ENCODE measurements at places on chromosomes 12 and 14.

- DNase-seq, result no peak
Observed at GRCh38 chr14:85464135-85464895, 65.6 kb upstream of the FLRT2 start.

GRCh38 chr14:98070536-98070935 lies 1201.5 kb downstream of the BCL11B start:
- DNase-seq, result no peak

DNA sequence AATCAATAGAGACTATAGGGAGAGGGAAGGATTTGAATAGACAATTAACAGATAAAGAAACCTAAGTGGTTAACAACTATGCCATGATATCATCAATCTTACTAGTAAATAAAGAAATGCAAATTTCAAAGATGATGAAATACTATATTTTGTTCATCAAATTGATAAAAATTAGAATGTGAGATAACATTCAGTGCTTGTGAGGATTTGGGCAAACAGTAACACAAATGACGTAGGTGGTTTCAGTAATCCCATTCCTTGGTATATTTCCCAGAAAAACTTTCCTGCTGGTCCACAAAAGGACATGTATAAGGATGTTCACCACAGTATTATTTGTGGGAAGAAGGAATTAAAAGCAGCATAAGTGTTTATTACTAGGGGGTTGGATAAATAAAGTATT lies 136.0 kb downstream of the ERC1 start:
- DNase-seq, result no peak

GRCh38 chr14:104977008-104977680 lies 1.0 kb downstream of the AHNAK2 start:
- DNase-seq, result no peak

DNA sequence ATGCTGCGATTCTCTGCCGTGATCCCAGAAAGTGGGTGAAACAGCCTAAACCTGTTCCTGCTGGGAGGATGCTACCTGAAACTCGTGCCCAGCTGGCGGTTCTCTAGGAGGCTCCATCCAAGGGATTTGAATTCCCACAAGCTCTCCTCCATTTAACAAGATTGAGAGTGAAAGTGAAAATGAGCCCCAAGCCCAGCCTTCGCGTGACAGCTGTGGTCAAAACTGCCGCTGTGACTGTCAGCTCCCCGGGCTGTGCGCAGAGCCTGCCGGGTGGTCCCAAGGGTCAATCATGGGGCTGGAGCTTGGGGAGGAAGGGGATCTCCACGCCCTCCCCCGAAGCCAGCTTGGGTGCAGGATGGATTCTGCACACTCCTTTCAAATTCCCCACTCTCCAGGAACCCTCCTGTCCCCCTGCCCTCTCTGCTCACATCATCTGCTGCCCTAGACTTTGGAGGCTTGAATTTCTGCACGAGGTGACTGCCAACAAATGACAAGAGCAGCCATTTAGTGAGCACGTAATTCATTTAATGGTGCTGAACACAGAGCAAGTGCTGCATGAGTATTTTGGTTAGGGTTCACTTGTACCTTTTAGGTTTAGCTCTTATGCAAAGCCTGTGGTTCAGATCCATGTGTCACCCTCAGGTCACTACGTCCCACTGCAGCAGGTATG lies 5.3 kb downstream of the ASB2 start:
- DNase-seq, result no peak

DNA sequence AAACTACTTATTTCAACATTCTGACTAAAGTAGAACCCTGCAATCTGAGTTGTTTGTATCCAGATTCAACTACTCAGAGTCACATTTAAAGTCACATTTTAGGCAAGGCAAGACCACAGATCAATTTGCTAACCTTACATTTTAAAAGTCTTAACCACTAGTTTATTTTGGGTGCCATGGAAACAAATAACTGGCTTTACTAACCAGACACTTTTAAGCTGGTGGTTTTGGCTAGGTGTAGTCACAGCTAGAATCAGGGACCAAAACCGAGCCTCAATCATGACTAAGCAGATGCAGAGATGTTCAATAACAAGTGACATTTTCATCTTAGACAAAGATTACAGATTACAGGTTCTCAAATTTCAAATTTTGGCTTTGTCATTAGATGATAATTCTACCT lies 115.3 kb downstream of the PDE6H start:
- no peak for DNase-seq

DNA sequence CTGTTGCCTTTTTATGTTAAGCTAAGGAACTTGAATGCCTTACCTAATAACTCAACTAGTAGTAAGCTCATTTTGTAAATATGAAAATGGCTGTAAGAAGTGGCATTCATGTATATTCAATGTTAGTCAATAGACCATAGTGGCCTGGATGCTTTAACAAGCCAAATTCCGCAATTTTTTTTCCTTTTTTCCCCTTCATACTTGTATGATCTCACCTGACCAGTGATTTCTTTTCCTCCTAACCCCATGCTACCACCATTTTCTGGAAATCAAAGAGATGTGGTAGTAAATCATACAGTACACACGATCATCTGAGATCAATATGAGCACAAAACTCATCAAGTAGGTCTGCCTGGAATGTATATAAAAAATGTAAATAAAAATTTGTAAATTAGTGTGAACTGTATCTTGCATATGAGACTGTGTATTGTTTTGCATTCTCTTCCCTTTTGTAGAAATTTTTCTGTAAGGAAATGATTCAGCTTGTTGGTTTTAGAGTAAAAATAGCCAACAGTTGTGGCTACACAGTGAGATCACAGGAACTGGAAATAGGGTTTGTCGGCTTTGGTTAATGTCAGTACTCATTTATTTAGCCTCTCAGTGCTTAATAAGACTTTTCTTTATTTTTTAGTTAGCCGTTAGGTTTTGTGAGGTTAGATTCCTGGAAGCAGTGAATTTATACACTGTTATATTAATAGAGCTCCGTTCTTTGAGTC lies 62.5 kb downstream of the ETNK1 start:
- DNase-seq, result no peak

DNA sequence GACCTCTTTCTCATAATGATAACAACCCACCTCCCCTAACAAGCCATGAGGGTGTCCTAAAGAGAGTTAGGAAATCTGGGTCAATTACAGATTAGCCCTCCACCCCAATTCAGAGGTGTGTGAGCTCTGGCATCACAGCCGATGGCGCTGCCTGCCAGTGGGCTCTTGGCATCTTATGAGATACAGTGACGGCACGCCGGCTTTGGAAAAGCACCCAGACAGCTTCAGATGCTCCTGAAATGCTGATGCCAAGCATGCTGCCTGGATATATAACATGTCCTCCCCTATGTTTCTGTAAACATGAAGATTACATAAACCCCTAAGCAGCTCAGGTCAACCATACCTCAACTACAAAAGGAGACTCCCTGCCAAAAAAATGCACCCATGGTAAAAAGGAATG lies 152.6 kb downstream of the TTC7B start:
- DNase-seq, result no peak

GRCh38 chr12:59677857-59678256 lies 82.0 kb downstream of the SLC16A7 start:
- DNase-seq, result no peak

GRCh38 chr14:71388862-71389261 lies 481.6 kb downstream of the PCNX1 start:
- DNase-seq, result no peak

- no peak for DNase-seq
Observed at GRCh38 chr12:131128556-131128955, 174.8 kb downstream of the ADGRD1 start.

DNA sequence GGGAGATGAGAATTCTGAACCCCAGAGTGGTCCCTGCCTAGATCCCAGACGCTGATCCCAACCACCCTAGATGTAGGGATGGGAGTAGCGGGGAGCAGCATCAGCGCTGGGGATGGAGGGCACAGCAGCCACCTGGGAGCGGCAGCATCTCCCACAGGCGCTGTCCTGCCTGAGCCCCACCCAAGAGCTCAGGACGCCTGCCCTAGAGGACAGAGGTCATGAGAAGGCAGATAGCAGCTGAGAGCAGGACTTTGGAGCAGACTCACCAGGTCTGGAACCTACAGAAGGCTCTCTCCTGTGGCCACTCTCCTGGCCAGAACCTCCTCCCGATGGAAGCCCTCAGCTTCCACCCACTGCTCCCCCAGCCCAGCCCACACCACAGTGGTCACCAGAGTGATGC lies 7.2 kb downstream of the CCDC85C start:
- DNase-seq, result no peak

DNA sequence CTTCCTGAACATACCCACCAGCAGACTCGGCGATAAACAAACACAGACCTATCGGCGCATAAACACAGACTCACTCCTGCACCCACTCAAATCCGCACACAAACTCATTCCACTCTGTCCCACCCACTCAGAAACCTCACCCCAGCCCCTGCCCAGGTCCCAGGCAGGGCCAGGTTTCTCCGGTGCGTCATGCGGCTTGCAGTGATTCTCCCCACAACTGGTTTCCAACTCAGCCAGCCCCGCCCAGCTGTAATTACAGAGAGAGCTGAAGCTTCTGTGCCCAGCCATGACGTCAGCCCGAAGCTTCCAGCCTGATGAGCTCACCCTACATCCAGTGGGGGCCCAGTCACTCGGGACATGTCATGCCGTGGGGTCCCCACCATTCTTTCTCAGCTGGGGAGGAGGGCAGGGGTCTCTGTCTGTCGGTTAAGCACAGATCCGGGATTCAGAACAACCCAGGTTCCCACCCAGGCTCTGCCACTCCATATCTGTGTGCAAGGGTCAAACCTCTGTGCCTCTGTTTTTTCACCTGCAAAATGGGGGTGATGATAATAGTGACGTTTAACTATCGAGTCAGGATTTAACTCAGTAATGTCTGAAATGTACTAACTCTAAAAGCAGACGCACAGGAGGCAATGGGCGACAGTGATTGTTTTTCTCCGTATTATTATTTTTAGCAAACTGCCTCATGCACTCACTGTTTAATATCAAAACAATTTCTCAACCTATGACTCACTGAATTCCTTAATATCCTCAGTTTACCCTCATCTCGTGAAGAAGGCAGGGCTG lies 2.3 kb upstream of the HSPB8 start:
- peak; percentile 3 for DNase-seq

GRCh38 chr14:94654071-94654861 lies 42.1 kb downstream of the SERPINA3 start:
- DNase-seq, result no peak

All from NCI-H1092 (cell line).